Neural progenitor cell (in vitro differentiated cells): ENCODE measurements at places on chromosomes 13 and 19. TPM values are rescaled to one million over a fixed set of nuclear protein-coding genes. Genes with fewer than 3 reads are reported as not detected.

GRCh38 chr19:6519289-6519688 is 11.5 kb upstream of the TNFSF9 start:
- DNase-seq = no peak

GRCh38 chr13:83008212-83008929 is 873.9 kb downstream of the SLITRK1 start:
- DNase-seq = no peak

DNA sequence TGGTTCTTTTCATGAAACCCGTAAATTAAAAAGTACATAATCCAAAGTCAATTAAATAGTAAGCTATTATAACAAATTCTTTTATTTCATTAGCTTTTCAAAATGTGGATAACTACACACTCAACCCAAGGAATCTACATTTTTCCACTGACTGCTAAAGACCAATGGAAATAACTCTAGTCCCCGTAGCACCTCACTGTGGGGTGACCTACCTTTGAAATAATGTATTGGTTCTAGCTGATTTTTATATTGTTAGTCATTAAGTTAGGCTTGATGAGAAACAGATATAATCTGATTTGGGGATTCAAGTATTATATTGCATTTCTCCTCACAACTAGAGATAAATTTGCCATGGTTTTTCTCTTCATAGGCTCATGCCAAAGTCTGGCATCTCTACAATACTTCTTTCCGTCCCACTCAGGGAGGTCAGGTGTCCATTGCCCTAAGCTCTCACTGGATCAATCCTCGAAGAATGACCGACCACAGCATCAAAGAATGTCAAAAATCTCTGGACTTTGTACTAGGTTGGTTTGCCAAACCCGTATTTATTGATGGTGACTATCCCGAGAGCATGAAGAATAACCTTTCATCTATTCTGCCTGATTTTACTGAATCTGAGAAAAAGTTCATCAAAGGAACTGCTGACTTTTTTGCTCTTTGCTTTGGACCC is 37.3 kb downstream of the KL start:
- DNase-seq = no peak

ONECUT3 gene
- total RNA-seq = 0.09 TPM in 1 of 2 replicates, not detected in the other
